ENCODE measurements at places on chromosomes 16 and 17.

GRCh38 chr16:228151-228851, 948 bp downstream of the LUC7L start:
- DNase-seq, result no peak

DNA sequence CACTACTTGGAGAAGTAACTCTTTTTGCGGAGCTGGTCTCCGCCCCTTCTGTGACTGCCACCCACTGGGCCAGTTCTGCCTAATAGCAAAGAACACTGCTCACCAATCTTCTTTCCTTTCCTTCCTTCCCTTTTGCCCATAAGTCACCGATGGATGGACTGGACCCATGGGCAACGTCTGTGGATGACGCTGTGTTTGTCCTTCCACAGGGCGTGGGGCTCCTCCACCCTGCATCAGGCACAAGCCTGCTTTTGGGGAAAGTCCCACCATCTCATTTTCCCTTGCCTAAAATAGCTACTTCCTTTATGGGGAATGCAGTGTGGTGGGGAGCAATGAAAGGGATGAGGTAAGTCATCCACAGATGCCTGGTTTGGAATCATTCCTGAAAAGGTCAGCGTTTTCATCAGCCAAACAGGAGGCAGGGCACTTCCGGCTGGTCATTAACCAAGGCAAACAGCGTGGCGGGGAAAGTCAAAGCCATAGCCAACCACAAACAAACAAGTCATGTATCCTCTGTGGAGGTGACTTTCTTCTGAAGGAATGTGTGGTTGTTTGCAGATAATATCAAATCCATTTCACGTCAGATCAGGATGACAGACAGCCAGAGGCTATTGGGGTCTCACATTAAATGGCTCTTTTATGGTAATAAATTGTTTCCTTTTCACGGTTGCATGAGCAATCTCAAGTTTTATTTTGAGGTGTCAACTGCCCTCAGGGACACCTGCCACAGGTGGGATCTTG, 30.7 kb upstream of the MED9 start:
- no peak for DNase-seq

- DNase-seq, result no peak
Measured at GRCh38 chr16:67719778-67720144, 645 bp upstream of the GFOD2 start.

- no peak for DNase-seq
Measured at GRCh38 chr17:69574257-69575197, 160.0 kb downstream of the MAP2K6 start.

DNA sequence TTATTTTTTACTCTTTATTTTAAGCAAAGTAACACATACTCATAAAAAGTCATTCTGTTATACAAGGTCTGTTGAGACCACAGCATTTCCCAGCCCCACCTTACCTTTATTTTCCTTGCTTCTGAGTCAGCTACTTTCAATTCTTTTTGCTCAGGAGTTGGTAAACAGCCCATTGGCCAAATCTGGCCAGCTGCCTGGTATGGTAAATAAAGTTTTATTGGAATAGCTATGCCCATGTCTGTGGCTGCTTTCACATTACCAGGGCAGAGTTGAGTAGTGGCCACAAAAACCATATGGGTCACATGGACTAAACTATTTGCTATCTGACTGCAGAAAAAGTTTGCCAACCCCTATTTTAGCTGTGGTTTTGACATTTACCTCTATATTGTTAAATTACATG, 3.4 kb upstream of the NSRP1 start:
- DNase-seq, result no peak

GRCh38 chr16:66486773-66487579, 59.9 kb downstream of the BEAN1 start:
- DNase-seq, result no peak

DNA sequence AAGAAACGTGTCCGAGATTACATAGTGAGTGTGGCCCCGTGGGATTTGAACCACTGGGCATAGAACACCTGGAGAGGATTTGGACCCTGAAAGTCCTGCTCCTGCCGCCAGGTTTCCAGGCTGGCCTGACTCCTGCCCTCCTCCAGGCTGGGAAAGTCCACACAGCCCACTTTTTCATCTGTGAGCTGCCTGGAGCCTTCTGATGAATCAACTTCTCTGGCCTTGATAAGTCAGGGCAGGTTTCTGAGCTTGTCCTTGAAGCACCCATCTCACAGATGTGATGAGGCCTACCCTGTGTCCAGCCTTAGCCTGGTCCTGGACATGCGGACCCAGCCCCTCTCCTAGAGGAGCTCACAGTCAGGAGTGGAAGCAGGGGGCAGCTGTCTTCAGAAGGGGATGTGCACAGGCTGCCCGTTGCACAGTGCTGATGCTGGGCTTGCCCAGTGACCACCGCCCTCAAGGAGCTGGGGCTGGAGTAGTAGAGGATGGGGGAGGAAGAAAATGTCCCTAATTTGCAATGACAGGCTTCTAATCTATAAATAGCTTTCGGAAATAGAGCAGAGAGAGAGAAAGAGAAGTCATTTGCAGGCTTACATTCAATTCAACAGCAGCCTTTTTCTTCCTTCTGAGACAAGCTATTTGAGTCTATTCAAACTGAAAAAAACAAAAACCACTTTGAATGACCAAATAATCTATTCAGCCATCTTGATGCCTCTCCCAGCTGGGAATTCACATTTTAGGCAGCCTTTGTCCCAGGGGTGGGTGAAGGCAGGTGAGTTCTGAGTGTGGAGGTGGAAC, 73.5 kb upstream of the DNAJA2 start:
- DNase-seq, result no peak

GRCh38 chr16:68386628-68387027, 61.7 kb downstream of the SMPD3 start:
- DNase-seq, result no peak

DNA sequence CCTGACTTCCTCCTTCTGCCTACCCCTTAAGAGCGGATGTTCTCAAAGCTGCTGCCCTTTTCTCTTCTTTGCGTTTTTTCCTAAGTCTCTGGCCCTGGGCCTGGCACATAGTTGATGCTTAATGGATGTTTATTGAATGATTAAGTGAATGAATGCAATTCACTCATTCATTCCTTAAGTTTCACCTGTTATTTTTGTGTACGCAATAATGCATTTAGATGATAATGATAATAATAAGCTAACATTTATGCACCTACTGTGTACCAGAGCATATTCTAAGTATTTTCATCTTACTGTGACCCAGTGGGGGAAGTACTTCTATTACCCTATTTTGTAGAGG, 4.4 kb downstream of the CCL5 start:
- DNase-seq, result no peak

GRCh38 chr17:12022310-12022709, 1.6 kb downstream of the MAP2K4 start:
- no peak for DNase-seq

DNA sequence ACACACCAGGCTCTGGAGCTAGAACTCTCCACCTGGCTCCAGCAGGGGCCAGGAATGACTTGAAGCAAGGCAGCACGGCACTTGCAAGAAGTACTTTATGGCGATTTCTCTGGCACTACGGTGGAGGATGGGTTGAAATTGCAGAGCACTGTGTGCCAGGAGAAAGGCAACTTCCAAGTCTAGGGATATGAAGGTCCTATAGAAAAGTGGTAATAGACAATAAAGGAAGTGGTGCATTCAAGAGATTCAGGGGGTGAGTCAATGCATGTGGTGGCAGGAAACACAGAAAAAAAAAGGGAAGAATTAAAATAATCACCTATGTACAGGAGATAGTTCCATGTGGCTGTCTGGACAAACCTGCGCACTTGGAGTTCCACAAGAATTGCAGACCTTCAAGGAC, 240.3 kb upstream of the DYNLRB2 start:
- no peak for DNase-seq

GRCh38 chr17:78001182-78001581, 42.7 kb downstream of the TNRC6C start:
- no peak for DNase-seq

GRCh38 chr16:50731130-50731988, 10.5 kb upstream of the CYLD start:
- no peak for DNase-seq

DNA sequence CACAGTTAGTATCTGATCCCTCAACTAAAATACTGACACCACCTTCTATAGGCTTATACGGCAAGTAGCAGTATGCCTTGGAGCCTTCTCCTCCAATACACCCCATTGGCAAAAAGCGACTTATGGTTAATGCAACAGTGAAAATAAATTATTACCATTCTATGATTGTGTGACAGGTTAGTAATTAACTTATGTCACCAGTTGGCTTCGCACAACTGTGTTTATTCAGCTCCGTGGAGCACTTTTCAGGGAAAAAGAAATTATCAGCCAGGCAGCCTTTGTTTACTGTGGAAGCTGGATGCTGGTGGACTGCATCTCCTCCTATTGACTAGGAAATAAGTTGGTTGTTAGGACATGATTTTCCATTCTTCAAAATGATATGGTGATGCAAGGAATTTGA, 833.8 kb upstream of the RBFOX1 start:
- no peak for DNase-seq

DNA sequence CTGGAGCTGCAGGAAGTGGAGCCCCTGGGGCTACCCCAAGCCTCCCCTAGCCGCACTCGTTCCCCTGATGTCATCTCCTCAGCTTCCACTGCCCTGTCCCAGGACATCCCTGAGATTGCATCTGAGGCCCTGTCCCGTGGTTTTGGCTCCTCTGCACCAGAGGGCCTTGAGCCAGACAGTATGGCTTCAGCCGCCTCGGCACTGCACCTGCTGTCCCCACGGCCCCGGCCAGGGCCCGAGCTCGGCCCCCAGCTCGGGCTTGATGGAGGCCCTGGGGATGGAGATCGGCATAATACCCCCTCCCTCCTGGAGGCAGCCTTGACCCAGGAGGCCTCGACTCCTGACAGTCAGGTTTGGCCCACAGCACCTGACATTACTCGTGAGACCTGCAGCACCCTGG, 4.1 kb upstream of the NRN1L start:
- no peak for DNase-seq

DNA sequence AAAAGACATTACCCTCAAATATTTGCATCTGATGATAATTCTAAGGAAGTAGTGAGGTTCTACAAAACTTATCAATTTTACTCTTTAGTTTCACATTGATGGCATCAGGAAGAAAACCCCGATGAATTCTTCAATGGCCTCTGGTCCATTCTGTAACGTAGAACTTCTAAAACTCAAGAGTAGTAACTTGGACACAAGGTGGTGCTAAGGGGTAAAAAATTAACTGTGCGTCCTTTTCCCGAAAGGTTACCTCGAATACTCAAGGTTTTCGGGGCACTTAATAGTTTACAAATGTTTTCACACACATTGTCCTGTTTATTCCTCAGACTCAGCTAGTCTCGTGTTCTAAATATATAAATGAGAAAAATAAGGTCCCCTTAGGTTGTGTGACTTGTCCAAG, 517.3 kb upstream of the ZFHX3 start:
- DNase-seq, result no peak

DNA sequence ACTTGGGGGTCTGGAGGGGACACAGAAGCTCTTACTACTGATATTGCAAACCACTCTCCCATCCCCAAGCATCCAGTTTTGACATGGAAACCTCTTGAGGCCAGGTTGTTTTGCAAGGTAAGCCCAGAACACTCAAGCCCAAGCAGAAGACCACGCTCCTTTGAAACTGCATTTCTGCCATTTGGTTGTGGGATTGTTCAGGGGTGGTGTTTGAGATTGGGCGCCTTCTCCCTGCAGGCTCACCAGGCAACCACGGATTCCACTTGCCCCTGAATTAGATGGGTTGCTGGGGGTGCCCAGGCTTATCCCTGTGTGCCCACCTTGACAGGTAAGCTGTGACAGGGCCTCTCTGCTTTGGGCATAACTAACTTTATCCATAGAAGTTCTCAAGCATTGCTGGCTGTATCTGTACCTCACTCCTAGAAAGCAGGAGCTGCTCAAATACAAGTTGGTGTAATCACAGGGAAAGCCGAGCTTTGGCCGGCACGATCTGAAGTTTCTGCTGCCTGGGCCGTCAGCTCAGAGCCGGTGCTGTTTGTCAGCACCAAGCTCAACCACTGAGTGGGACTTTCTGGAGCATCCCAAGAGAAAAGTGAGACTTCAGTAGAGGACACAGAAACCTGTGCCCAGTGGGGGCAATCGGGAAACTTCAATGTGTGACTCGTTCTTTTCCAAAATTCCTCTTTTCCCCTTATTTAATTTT, 93.6 kb downstream of the CYLD start:
- DNase-seq, result no peak

GRCh38 chr16:7614021-7614795, 281.6 kb downstream of the RBFOX1 start:
- DNase-seq, result no peak

DNA sequence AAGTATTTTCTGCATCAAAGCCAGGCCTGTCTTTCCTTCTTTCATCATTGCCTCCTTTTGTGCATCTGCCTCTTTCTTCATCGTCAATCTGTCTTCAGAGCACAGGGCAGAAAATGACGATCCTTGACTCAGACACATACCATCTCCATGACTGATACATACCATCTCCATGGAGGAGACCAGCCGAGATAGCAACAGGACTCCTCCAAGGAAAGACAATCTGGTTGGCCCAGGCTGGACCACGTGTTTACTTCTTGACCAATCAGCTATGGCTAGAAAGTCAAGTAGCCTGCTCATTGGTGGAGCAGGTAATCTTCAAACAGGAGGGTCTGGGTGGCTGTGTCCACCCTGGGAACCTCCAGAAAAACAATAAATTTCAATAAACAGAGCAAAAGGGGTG, 164.6 kb downstream of the CPPED1 start:
- no peak for DNase-seq

All from stimulated activated CD8-positive, alpha-beta memory T cell treated with anti-CD3 and anti-CD28 coated beads, Interleukin-15, amount 100 ng/mL, for 4 hours (primary cell).